ENCODE measurements at places on chromosomes 7 and 10.

GRCh38 chr7:113402005-113402404, 283.7 kb upstream of the SMIM30 start:
- no peak for DNase-seq

GRCh38 chr7:88396295-88396947, 89.7 kb upstream of the STEAP4 start:
- no peak for DNase-seq

DNA sequence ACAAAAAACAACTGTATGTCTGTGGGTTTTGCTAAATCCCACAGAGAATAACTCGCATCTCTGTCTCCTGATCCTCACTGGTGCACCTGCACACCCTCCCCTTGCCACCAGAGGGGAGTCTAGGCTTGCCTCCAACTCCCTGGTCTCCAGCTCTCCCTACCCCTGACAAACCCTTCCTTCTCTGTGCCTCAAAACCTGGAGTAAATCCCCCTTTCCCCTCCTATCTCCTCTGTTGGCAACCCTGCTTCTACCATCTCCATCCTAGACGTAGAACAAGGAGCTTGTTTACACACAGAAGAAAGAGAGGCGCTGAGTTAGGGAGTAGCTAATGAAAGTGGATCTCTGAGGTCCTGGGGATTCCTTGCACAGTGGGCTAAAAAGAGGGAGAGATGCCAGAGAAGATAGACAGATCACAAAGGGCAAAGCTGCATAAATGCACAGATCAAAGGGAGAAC, 6.0 kb downstream of the MBLAC1 start:
- DNase-seq: peak; percentile 52

GRCh38 chr7:366161-366803, 76.3 kb downstream of the FOXL3 start:
- no peak for DNase-seq

- no peak for DNase-seq
Observed at GRCh38 chr10:60093317-60093716, 187.0 kb upstream of the CCDC6 start.

GRCh38 chr10:102413053-102413705, 5.4 kb downstream of the PSD start:
- DNase-seq: no peak

DNA sequence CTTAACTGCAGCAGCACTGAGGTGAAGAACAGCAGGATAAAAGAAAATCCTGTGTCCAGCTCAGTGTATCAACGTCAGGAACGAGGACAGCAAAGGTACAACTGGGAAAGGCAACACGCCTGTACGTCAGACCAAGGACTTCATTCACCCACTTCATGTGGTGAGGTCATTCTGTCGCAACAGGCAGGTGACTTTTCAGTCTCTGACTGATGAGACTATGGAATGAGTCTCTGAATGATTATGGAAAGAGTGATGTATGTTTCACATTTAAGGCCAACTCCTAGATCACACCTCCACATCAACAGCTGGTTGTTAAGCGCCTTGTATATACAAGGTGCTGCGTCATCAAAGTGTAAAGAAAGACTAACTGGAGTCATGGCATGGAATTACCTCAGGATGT, 297.6 kb upstream of the SP8 start:
- DNase-seq: no peak

DNA sequence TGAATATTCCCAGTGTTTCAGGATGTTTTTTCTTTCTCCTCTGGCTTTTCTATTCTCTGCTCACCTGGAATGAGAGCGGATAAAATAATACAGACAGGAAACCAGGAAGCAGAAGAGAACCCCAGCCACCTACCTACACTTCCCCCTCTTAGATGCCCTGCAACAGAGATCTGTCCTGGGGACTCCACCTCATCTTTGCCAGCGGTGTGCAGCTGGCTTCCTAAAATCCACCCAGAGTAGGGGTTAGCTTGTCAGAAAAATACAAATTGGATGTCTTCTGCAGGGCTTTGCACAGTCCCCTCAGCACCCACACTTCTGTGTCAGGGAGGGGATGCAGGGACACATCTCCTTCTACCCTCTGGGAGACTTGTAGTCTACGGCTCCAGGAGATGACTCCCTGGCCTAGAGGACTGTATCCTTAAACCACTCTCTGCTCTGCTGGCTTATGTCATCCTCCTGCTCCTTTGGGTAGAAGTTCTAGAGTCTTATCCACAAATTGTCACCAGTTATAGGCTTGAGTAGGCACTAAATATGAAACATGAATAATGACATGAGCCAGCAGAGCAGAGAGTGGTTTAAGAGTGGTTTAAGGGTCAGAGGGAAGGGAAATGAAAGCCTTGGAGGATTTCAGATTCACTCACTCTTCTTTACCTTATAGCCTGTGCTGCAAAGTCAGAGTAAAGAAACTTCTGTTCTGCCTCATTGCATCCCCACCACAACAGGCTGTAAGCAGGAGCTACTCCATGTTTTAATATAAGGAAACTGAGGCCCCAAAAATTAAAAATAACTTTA, 749.4 kb downstream of the AUTS2 start:
- DNase-seq: no peak

DNA sequence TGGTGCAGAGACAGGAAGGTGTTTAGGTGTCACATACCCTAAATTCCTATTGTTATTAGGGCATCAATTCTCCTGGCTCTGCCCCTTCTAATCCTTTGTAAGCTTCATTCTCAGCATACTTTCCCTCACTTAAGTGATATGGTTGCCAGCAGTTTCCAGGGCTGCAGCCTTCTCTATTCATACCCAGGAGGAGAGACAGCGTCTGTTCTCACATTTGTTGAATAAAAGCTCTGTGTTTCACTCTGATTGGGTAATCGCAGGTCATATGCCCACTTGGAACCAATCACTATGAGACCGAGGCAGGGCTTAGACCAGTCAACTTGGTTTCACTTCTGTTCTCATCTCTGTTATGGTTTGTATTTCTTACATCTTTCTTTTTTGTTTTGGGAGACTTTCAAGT, 109.6 kb upstream of the MTPN start:
- DNase-seq: peak; percentile 63

- DNase-seq: no peak
Observed at GRCh38 chr7:18400275-18400674, 95.3 kb upstream of the HDAC9 start.

DNA sequence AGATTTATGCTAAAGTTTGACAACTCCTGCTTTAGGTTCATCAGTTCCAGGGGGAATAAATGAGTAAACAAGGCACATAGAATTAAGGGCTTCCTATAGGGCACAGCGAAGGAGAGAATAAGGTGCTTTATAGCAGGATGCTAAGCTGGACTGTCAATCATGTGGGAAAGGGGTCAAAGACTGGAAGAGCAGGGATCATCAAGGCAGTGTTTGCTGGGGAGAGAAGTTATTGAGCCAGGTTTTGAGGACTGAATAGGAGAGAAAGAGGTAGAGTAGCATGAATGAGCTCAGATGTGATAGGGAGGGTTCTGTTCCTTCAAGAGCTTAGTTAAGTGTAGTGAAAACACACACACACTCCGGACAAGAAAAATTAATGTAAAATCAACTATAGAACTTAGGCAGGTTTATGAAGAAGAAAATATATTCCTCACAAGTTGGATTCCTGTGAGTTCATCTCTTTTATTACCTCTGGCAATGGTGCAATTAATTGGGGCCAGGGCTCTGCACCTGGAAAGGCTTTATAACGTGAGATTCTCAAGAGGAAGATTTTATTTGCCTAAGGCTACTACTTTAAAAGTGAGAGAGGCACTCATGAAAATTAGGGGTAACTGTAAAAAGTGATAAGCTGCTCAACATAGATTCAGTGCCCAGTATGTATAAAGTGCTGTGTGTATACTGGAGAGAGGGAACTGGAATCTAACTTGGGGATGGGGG, 222.4 kb downstream of the AUTS2 start:
- no peak for DNase-seq
